ENCODE measurements at places on chromosomes 1 and 21.

DNA sequence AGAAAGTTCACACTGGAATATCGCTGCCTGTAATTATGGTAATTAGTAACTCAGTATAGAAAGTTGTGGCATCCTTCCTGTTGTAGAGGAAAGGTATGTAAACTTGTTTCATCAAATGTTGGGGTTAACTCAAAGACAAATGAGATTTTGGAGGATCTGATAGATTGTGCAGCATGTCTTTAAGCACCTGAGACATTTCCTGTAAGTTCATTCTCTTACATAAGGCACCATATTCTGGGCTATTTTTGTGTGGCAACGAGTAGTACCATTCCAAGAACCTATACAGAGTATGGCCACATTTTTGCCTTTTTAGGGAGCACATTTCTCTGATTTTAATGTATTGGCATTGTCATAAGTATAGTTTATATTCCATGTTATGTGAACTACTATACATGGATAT is 88.8 kb downstream of the CDC14A start:
- no peak for DNase-seq

DNA sequence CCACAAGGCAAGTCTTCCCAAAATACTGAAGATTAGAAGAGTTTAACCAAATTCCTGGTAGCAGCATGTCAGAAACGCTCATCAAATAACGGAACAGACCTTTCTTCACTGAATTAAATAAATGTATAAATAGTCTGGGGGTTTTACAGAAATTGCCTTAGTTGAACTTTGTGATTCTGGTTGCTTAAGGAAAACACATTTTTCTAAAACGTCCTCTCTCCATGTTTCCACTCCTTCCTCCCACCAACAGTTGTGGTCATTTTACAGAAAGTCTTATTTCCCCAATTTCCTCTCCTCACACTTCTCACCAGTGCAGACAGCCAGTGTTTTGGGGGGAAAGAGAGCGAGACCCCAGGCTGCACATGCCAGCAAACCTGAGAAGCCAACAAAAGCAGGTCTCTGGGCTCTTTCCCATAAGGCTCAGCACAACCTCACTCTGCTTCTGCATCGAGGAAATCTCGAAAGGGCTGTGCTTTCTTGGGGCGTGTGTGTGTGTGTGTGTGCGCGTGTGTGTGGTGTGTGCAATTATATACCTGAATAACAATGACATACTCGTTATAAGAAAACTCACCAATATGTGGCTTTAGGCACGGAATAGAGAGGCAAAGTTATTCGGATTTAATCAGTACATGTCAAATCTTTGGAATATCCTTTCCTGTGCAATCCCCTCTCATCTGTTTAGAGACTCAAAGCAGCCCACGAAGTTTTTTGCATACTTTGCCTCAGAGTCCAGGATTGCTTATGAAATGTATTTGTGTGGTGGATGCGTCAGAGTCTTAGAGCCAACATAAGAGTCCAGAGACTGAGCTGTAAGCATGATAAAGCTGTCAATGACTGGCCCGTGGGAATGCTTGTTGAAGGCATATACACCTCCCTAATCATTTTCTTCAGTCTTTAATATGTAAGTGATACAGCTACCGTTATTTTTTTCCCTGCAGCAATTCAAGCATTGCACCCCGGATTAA is 2.0 kb downstream of the KCNJ15 start:
- DNase-seq: no peak

DNA sequence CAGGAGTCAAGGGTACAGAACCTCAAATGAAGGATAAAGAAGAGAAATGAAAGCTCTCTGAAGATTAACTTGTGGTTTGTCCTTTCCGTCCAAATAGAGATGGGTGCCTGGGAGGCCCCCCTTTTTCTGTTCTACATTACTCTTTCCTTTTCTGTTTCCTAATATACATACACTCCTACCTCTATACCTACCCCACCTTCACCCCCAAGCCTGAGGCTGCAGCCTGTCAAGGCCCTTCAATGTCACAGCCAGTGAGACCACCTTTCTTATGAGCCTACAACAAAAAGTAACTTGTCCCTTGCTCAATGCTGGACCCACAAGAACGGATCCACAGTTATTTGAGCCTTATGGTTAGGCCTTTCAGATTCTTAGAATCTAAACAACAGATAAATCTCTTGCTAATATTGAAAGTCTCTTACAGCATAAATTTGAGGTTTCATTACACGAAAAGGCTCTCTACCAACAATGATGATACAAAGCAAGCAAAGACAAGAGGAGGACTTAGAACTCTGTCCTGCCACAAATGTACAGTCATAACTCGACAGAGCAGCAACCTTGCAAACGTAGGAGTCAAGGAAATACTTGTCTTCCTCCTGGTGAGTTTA is 4.1 kb upstream of the TRAF3IP3 start:
- DNase-seq: no peak

DNA sequence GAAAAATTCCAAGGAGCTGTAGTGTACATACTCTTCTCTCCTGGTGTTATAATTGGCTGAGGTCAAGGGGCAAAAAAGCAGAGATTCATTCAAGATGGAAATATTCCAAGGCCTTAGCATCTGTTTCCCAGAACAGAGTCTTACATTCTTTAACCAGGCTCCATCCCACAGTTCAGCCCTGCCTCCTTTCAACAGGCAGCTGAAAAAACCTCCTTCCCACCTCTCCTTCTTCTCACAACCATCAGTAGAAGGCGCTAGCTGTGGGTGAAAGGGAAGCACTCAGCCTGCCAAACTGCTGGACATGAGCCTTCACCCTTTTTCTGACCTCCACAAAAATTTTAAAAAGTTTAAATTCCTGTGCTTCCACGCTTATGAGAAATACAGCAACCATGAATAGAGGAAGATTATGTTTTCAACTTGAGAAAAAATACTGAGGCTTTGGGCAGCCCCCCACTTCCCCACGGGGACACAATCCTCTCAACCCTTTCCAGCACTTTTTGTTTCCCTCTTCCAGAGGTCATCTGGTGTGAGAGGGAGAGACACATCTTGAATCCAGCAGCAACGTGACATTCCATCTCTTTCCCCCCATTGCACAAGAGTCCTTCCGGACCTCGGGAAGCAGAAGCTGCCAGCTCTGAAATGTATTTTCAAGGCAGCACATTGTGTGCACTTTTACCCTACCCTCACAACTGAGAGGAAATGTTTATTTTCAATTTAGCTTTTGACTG is 43.2 kb upstream of the FMO2 start:
- DNase-seq: peak; percentile 11

- DNase-seq: no peak
Measured at GRCh38 chr21:44986471-44987291, 46.9 kb downstream of the SLX9 start.

DNA sequence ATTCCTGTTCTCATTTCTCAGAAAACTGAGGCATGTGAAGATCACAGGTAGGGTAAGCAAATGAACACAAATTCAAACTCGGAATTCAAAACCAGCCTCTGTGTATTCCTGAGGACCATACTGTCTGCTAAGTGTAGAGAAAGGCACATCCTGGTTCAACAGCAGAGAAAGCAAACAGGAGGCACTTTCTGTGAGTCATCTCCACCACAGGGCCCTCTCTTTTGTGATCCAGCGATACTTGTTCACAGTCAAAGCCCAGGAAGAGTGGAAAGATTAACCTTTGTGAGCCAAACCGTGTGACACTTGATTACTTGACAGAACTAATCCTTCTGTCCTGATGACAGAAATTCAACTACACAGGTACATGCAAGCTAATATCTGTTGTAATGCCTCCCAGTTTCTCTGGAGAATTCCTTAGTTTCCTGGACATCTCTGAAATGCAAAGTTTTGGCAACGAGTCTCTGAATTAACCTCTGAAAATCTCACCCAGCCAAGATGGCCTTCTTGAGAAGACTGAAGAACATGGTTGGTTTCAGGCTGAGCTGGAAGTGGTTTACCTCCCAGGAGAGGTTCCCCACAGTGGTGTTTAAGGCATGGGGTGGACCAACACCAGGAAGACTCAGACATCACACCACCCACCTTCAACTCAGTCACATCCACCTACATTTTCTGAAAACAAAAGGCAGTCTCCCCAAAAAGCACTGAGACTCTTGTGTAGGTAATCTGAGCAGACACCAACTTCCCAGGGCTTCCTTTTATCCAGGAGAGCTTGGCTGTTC is 98.2 kb upstream of the ERG start:
- DNase-seq: no peak

- DNase-seq: no peak
Measured at GRCh38 chr1:223840254-223840653, 5.5 kb downstream of the TP53BP2 start.

GRCh38 chr1:58573705-58574591 is 3.1 kb downstream of the TACSTD2 start:
- no peak for DNase-seq

DNA sequence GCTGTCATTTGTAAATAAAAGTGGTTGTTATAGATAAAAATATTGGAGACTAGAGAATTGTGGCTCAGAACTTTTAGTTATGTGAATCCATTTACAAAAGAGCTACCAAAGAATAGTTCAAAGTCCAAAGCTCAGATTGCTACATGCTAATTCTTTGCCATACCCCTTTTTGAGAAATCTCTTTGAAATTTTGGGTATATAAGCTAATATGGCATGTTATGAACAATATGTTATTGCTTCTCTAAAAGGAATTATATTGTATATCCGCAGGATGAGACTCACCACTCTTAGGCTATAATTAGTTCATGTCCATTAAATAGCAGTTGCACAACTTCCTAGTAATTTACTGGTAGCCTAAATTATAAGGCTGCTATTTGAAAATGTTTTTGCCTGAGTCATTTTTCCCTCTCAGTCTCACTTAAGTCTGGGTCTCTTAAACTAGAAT is 178.0 kb downstream of the ZNF281 start:
- no peak for DNase-seq

- DNase-seq: no peak
Measured at GRCh38 chr1:21706151-21706835, 37.1 kb upstream of the RAP1GAP start.

GRCh38 chr1:193144361-193144938 is 22.6 kb downstream of the CDC73 start:
- no peak for DNase-seq

GRCh38 chr1:89672489-89673183 is 39.7 kb downstream of the LRRC8C start:
- no peak for DNase-seq

DNA sequence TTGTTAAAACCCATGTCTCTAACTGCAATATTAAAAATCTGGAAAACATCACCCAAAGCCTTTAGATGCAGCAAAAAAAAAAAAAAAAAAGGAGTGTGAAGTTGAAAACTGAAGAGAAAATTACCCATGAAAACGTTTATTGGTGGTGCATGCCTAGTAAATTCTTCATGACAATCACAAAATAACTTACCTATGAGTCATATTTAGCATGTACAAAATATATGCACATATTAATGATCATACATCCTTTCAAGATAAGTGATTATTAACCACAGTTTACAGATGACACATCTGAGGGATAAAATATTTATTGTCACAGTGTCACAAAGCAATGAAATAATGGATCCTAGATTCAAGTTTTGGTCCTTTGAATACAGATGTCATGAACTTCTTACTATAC is 505.2 kb upstream of the NR5A2 start:
- no peak for DNase-seq

DNA sequence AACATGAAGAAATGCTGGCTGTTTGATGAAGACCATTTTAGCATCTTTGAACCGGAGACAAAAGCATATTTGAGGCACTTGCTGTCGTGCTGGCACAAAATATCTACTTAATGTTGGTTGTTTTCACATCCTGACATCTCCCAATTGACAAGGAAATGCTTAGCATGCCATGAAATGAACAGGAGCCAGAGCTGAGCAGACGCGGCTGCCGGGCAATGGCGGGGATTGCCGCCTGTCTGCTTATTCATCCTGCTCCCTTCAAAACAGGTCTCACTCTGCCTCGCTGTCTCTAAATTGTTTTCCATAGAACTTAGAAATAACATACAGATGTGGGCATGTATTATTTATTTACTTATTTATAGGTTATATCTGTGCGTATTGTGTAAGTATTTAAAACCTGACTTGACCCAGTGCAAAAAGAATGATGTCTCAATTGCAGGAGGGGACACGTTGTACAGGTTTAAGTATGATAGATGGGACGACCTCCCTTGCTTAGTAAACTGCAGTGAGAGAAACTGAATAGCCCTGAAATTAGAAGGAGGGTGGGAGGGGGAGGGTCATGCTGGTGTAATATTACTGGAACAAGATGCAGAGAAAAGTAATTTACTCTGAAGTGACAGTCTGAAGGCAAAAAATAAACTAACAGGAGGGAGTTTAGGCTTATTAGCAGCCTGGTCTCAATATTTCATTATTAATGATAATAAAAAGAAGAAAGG is 590.4 kb upstream of the PLXNA2 start:
- DNase-seq: peak; percentile 64

DNA sequence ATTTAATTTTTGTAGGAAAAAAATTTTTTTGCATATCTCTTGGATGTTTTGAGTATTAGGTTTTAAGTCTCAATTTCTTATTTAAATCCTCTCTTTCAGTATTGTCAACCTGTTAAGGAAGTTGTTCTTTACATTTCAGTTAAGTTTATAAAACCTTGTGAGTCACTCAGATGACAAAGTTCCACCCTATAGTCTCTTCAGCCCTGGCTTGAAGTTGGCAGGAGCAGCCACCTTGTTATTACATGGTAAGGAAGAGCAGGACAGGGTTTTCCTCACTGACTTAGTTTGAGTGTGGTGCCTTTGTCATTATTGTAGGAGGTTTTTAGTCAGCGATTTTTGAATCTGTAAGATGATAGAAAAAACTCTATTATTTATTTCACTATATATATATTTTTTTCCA is 2143.9 kb downstream of the MRPL39 start:
- no peak for DNase-seq

DNA sequence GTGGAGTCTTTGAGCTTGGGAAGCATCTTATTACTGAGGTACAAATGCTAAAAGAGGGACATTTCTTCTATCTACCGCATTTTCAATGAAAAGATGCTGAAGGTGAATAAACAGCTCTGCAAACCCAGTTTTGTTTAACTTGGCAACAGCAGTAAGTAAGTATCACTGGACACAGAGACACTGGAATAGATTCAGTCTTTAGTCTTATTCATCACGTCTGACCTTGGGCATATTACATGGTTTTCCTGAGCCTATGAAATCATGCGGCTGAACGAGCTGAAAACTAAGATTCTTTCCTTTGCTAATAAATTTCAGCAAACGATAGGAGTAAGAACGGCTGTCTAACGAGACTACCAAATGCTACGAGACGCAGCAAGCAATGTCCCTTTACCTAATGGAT is 207.4 kb downstream of the GABPA start:
- no peak for DNase-seq

GRCh38 chr1:211420389-211420788 is 71.6 kb downstream of the RD3 start:
- DNase-seq: no peak

GRCh38 chr1:116426401-116426800 is 53.4 kb downstream of the ATP1A1 start:
- DNase-seq: no peak

DNA sequence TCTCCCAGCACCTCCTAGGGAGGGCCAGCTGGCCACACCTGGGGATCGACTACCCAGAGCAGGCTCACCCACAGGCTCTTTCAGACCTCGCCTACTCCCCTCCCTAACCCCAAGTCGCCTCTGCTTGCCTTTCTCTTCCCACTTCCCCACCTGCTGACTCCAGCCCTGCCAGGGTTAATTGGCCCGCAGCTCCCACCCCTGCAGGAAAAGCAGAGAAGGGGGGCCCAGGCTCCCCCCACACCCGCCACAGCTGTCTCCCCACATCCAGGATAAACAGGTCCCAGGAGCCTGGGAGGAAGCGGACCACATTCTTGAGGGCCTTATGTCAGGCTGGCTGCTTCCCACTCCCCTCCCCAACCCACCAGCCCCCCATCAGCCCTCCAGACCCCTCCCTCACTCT is 45.0 kb downstream of the TAS1R2 start:
- DNase-seq: no peak
